ENCODE measurements at places on chromosomes 7 and 10.

DNA sequence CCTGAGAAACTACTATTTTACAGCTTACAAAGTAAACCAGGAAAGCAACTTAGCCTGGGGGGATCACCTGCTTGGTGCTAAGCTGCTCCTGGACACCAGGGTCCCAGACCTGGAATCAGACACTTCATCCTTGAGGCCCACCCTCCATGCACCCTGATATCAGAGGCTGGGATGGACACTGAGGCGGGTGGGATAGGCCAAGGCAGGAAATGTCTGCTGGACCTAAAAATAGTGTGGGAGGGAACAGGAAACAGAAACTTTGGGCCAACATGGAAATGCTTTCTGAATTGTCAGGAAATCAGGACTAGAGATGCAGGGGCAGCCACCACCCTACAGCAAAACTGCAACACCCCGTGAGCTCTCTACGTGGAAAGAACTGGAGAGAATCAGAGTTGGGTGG, 101.5 kb upstream of the PODXL start:
- DNase-seq: no peak

DNA sequence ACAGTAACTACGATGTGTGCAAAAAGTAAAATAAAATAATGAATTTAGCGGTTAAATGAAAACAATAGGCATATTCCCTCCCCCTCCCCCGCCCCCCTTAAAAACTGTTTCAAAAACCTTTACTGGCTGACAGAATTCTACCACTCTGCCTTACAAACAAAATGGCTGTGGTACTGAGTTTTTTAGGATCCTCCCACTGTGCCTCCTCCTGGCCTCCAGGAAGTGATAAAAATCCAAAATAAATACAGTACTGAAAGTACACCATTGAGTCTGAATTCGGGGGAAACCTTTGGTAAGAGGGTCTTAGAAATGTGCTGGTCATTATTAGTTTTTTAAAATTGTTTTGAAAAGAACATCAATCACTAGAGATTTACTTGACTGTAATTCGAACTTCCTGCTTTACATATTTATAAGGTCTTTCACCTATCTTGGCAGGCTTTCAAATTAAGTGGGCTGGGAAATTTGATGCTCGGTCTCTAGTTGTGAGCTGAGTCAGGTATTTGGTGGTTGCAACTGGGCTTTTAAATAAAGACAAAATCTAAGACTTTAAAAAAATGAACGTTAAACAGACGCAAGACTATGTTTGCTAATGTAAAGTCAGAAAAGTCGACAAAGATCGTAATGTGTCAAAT, 32.5 kb upstream of the EPC1 start:
- no peak for DNase-seq

DNA sequence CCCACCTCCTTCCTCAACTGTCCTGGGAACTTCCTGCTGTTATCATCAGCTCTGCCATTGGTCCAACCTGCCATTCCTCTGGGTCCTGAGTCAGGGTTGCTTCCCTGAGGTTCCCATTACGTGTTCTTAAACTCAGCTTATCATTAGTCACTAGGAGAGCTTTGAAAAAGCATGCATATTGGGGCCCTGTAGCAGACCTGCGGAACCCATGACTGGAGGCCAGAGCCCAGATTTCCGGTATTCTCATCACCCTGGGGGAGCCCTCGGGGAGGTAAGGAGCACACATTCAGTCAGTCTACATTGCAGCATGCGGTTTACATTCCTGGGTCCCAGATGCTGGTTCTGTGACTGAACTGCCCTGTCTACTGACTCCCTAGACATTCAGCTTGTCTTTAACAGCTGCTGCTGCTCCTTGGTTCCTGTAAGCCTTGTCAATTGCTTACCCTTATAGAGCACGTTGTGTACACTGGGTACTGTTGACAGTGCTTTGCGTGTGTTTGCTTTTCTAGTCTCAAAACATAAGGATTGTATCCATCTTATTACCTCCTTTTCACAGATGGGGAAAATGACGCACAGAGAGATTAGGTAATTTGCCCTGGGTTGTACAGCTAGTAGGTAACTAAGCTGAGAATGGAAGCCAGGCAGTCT, 12.8 kb downstream of the CDHR3 start:
- DNase-seq: no peak

- no peak for DNase-seq
Measured at GRCh38 chr10:18868919-18869318, 179.7 kb upstream of the MALRD1 start.

- DNase-seq: no peak
Measured at GRCh38 chr10:104435822-104436221, 82.2 kb downstream of the CFAP58 start.

- no peak for DNase-seq
Measured at GRCh38 chr10:101777619-101778145, 1.8 kb upstream of the FGF8 start.

DNA sequence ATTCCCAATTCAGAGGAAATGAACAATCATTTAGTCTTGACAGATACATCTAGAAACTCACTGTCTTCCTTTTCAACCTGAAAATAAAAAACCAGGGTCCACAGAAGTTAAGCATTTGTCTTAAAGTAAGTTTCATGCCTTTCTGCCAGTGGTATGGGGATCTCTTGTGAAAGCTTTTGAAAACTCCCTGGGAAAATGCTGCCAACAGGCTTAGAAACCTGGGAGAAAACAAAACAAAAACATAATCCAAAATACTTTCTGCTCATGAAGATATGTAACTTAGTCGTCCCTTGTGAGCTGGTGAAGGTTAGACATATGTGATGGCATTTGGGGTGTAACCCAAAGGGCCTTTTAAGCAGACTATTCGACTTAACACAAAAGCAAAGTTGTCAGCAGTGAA, 66.4 kb upstream of the ZNF438 start:
- no peak for DNase-seq

- DNase-seq: no peak
Measured at GRCh38 chr10:15737656-15738055, 17.9 kb upstream of the ITGA8 start.

DNA sequence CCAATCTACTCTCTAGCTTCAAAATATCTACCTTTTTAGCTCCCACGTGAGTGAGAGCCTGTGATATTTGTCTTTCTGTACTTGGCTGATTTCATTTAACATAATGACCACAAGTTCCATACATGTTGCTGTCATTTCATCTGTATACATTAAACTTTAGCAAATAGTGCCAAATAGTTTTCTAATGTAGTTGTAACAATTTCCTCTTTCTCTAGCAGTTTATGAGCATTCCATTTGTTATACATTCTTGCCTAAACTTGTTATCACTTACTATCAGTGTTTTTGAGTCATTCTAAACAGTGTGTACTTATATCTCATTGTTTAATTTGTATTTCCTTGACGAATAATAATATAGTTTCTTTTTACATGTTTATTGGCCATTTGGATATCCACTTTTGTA, 77.2 kb downstream of the NEUROD6 start:
- DNase-seq: no peak

DNA sequence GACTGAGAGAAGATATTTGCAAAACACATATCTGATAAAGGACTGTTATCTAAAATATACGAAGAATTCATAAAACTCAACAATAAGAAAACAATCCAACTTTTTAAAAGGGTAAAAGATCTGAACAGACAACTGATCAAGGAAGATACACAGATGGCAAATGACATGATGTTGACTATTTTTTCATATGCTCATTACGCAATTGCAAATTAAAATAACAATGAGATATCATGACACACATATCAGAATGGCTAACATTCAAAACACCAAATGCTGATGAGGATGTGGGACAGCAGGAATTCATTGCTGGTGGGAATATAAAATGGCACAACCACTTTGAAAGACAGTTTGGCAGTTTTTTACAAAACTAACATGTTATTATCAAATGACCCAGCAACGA, 8.9 kb downstream of the DENND11 start:
- DNase-seq: no peak

- no peak for DNase-seq
Measured at GRCh38 chr10:84415539-84416244, 87.3 kb downstream of the CCSER2 start.
